Activated gamma-delta T cell treated with Interleukin-2 at 50 U/mL for 16 hours (primary cell): ENCODE measurements at places on chromosomes 13 and 19.

DNA sequence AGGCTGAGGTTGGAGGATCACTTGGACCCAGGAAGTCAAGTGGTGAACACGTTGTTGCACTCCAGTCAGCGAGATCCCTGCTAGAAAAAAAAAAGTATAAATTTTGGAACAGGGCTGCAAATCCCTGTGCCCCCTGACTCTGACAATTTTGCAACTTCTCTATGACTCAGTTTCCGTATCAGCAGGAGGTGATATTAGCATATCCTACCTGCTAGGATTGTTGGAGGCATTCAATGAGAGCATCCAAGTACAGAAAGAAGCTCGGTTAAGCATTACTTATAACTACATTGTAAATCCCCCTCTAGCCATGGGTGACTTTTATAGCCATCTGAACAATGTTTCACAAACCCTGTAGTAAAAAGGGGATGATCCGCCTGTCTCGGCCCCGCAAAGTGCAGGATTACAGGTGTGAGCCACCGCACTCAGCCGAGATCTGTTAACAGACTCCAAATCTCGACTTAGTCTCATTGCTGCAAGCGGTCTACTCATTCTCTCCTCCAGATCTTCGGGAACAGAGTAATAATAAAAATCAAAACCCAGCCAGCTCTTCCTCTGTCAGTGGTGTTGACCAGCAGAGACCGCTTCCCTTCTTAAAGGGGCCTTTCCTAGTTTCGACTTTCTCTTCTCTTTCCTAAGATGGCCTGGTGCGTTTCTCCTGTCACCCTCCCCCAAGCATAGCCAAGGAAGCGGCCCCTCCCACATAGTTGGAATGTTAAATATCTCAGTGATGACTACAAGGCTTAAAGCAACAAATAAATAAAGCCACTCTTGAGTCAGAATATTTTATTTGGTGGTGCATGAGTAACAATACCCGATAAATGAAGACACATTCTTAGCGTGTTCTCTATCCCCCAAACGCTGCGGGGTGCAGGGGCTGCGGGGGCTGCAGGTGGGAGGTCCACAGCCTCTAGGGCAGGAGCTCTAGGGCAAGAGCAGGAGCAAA is 10.3 kb upstream of the BICRA start:
- no peak for DNase-seq

DNA sequence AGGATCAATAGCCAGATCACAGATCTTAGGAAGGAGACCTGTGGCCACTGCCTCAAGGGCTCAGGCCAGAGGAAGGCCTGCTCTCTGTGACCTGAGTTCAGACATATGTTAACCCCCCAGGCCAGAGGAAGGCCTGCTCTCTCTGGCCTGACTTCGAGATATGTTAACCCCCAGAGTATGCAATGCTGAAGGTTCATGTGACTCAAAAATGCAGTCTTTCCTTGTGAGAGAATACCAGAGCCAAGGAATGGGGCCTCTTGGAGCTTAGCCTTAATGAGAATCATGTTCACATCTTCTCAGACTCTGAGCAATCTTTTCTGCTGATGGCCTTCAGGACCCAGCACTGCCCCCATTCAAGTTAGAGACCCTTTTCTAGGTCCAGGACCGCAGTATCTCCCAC is 36.7 kb downstream of the MBNL2 start:
- DNase-seq: no peak

GRCh38 chr13:20848944-20849343 is 53.6 kb downstream of the XPO4 start:
- no peak for DNase-seq

GRCh38 chr13:74036373-74036772 is 97.8 kb downstream of the KLF12 start:
- no peak for DNase-seq

DNA sequence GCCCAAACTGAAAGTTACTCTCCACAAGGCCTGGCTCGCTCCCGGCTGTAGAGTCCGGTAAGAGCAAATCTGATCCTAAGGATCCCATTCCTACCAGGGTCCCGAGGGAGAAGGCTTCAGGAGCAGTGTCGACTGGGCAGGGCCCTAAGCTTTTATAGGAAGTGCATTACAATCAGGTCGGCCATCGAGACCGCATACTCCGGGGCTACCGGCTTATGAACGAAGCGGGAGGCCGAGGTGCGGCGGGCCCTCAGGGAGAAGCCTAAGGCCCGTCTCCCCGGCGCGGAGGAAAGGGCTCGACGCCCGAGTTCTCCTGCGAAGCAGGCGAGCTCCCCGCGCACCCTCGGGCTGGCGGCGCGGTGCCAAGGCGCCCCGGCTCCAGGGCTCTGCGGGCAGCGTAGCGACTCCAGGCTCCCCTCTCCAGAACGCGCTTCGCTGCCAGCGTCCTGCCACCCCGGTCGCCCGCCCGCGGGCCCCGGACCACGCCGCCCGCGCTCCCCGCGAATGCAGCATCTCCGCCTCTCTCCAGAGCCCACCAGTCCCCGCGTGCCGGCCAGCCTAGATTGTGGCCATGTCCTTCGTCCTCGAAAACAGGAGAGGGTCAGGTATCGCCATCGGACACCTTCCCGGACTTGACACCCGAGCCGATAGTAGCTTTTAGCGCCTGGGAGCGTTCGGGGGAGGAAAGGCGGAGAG is 1.4 kb downstream of the EFNB2 start:
- DNase-seq: peak; percentile 16

GRCh38 chr19:10517361-10517759 is at the start of gene S1PR5:
Gene S1PR5, minus strand, starts transcription at chr19:10517447. Its CDS starts 2,436 bp downstream, at chr19:10515011.
- no peak for DNase-seq

DNA sequence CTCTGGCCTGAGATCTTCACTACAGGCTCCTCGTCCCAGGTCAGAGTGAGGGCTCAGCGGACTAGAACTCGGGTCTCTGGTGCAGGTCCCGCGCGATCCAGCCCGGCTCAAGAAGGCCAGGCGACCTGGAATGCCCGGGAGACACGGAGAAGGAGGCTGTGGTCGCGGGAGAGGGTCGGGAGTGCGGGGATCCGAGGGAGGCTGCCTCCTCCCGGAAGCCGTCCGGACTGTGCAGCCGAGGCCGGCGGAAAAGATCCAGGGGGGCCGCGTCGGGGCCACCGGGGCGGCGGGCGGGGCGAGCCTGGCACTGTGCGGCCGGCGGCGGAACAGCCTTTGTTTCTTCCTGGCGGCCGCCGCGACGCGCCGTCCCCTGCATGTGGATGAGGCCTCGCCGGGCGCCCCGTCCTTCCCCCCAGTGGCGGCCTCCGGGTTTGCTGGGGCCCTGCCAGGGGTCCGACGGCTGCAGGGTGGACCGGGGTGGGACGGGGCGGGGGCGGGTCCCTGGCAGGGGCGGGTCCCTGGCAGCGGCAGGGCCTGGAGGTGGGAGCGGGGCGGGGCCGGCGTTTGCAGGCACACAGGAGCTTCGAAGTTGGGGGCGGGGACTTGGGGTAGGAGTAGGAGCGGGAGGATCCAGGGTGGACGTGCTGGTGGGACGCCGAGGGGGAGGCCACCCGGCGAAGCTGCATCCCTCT is 1.0 kb upstream of the SLC7A10 start:
- DNase-seq: no peak

GRCh38 chr13:97387890-97388289 is 46.1 kb upstream of the RAP2A start:
- DNase-seq: no peak

- DNase-seq: no peak
Measured at GRCh38 chr13:27295096-27295495, 24.5 kb downstream of the RASL11A start.

DNA sequence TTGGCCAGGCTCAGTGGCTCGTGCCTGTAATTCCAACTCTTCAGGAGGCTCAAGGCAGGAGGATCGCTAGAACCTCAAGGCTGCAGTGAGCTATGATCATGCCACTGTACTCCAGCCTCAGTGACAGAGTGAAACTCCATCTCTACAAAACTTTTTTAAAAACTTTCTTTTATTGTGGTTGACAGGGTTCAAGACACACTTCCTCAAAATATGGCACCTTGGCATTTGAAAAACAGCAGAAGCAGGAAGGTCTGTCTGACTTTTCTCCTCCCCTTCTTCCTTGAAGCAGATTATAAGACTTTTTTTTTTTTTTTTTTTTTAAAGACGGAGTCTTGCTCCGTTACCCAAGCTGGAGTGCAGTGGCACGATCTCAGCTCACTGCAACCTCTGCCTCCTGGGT is 100.3 kb downstream of the TM9SF2 start:
- no peak for DNase-seq

GRCh38 chr19:58381460-58382212 is 806 bp upstream of the ZNF837 start:
- no peak for DNase-seq

DNA sequence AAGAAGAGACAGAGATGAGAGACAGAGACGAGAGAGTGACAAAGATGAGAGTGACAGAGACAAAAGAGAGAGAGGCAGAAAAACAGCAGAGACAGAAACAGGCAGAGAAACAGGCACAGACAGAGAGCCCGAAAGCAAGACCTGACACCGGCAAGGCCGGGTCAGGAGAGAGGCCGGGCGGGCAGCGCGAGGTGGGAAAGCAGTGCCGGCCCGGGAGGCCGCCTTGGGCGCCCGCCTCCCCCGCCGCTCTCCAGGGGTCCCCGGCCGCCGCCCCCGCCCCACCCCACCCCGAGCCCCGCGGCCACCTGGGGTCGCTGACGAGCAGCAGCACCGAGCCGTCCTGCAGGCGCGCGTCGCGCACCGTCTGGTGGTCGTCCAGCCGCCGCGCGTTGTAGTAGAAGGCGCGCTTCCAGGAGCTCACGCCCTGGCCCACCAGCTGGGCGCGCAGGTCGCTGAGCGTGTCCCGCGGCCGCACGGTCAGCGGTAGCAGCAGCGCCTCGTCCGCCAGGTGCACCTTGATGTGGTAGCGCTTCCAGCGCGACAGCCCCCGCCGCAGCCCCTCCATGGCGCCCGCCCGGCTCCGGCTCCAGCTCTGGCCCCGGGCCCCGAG is at the start of gene TINCR:
Gene TINCR (minus strand): TSS at position 594 of the 610 bp plus-strand sequence.
- DNase-seq: no peak

GRCh38 chr13:99806671-99807070 is 164.9 kb downstream of the ZIC5 start:
- DNase-seq: no peak

- no peak for DNase-seq
Measured at GRCh38 chr19:37572203-37572602, 22.4 kb downstream of the ZNF571 start.

GRCh38 chr13:52010890-52011631 is at the start of gene ATP7B:
Gene ATP7B, minus strand, starts transcription at chr13:52011450. Its CDS starts 113 bp downstream, at chr13:52011337.
- DNase-seq: no peak

DNA sequence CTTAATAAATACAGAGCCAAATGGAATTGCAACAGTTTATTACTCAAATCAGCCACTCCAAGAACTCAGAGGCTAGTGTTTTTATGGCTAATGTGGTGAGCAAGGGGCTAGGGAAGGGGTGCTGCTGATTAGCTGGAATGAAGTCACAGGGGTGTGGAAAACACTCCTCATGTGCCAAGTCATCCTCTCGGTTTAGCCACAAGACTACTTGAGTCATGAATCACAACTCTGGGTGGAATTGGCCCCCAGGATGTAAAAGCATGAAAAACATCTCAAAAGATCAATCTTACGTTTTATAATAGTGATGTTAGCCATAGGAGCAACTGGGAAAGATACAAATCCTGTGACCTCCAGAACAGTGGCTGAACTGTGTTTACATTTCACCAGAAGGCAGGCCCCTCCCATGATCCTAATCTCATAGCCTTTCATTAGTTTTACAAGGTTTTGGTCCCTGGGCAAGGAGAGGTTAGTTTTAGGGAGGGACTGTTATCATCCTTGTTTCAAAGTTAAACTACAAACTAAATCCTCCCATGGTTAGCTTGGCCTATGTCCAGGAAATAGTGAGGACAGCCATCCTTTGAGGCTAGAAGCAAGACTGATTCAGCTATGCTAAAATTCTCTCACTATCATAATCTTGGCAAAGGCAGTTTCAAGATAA is 2020.1 kb upstream of the PCDH20 start:
- DNase-seq: no peak

- no peak for DNase-seq
Measured at GRCh38 chr13:36965767-36966166, 33.4 kb downstream of the ALG5 start.

- DNase-seq: no peak
Measured at GRCh38 chr13:104580931-104581330, 1514.7 kb upstream of the SLC10A2 start.

- no peak for DNase-seq
Measured at GRCh38 chr13:81117416-81117815, 776.5 kb upstream of the SPRY2 start.

DNA sequence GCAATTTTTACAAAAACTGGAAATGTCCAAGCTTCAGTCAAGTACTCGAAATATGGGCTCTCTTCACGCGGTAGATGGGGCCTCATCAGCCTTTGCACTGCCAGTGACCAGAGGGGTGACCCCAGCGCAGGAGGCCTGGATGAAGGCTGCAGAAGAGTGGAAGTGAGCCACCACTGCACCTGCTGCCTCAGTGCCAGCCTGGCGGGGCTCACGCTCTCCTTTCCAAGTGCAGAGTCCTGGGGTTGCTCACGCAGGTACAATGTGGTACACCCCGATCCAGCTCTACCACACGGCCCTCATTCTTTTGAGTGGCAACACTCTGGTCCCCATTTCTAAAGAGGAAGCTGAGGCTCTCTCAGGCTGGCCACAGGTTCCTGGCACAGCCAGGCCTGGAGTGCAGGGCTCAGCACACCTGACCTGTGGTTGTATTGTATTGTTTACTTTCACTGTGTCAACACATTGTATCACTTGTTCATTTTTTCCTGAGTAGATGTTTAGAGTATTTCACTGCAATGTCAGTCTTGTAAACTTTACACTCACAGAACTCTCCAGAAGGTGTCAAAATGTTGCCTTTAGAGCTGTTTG is 97.3 kb upstream of the SOX1 start:
- DNase-seq: no peak
